Sciatic nerve (tissue), 2 donors: ENCODE measurements at places on chromosomes 3 and 15.

- DNase-seq: no peak
Measured at GRCh38 chr3:186932281-186933181, 2.2 kb downstream of the ST6GAL1 start.

DNA sequence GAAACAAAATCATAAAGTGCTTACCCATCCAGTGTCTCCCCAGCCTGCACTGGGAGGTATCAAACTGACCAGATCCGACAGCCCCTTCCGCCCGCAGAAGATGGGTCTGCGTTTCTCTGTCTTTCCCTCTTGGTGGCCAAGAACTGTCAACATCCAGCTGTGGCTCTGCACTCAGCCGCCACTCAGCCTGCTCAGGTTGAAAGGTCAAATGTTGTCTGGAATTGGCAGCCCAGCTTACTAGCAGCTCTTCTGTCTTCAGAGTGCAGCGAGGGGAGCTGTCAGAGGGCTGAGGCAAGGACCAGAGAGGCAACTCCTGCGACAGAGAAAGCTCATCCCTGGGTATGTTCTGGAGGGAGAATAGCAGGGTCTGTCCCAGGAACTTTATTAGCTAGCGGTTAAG lies 45.4 kb downstream of the GOLGA6L2 start:
- no peak for DNase-seq

DNA sequence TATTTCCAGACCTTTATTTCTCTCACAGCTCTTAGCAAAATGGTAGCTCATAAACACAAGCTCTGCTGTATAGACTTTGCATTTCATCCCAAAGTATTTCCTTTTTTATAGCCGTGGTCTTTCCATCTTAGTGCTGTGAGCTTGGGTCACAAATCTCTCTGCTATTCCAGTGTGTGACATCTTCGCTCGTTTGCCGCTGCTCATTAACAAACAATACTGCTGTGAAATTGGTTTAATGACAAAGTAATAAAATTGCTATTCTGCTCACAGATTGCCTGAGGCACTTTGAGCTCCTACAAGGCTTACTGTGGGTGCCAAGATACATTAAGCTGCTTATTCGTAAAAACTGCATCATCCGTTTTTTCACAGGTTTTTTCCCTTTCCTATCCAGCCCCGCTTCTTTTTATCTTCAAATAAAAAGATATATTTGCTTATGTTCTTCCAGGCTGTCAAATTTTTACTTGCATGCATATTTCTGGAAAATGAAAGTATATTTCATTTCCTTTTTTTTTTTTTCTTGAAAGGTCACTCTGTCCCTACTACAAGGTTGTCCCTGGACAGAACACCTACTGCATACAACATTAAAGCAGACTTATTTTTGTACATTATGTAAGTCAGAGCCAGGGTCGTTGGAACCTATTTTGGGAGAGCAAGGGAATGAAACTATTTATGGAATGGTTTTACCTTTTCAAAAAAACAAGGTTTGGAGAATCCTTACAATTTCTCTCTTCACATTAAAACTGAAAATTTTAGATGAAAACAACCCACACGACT lies 174.5 kb downstream of the MEIS2 start:
- no peak for DNase-seq

DNA sequence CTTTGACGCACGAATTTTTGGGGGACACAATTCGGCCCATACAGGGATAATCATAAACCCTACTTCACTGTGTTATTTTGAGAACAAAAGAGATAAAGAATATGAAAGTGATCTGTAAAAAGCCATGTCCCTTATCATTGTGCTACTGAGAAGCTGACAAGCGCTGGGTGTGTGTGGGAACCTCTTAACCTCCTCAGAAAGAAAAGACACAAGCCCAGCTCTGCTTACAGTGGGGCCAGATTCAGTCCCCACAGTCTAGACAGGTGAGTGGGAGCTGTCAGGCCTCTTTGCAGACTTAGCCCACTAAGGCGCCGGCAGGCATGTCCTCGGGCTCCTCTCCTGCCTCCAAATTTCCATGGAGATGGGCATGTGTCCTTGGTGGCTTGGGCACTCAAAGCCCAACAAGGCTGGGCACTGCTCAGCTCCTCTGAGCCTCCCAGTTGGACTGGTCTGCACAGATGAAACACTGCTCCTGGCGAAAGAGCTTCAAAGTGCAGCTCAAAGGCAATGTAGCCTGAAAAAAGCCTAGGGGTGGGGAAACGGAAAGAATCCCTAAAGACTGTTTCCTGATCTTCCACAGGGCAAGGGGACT lies 64.4 kb upstream of the ETV5 start:
- DNase-seq: no peak

- no peak for DNase-seq
Measured at GRCh38 chr15:75044258-75044878, 21.0 kb downstream of the PPCDC start.
